ENCODE measurements at places on chromosomes 6 and 20. TPM values are rescaled to one million over a fixed set of nuclear protein-coding genes. Genes with fewer than 3 reads are reported as not detected.

IMPG1 gene
- total RNA-seq, result not detected

DNA sequence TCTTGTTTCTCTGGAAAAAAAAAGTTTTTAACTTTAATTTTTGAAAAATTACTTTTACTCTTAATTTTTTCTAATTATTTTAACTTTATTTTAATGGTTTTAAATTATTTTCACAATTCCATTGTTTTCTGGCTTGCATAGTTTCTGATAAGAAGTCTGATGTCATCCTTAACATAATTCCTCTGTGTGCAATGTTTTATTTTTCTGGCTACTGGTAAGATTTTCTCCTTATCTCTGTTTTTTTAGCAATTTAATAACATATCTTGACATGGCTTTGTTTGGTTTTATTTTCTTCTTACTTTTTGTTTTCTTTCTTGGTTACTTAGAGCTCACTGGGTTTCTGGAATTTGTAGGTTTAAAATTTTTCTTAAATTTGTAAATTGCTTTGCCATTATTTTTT lies 114.8 kb downstream of the TBXT start:
- no peak for DNase-seq
- peaks cover 12% of the 10 kb centered on the region for H3K4me1 ChIP-seq
- no peak overlapping the region for H3K27ac ChIP-seq

TMEM170B gene
- total RNA-seq, result 3.8 TPM

GRCh38 chr20:57498425-57499400 lies 26.2 kb downstream of the CTCFL start:
- no peak overlapping the region for H3K4me3 ChIP-seq
- H3K27me3 ChIP-seq, result peaks cover 7% of the 10 kb centered on the region
- DNase-seq, result no peak
- peaks cover 3% of the 10 kb centered on the region for H3K4me1 ChIP-seq

- H3K27me3 ChIP-seq, result no peaks in the 10 kb centered on the region
- H3K4me1 ChIP-seq, result peaks cover 32% of the 10 kb centered on the region
- H3K4me3 ChIP-seq, result peak overlapping the region; percentile 90
- peak; percentile 50 for DNase-seq
- peak overlapping the region; percentile 58 for H3K27ac ChIP-seq
These were observed 1.3 kb downstream of the PTK7 start for GRCh38 chr6:43077333-43077809.

GRCh38 chr6:170421921-170422320 lies 115.4 kb downstream of the FAM120B start:
- H3K4me1 ChIP-seq, result no peaks in the 10 kb centered on the region
- H3K4me3 ChIP-seq, result no peak overlapping the region
- no peaks in the 10 kb centered on the region for H3K36me3 ChIP-seq
- peaks cover 8% of the 10 kb centered on the region for H3K27me3 ChIP-seq
- peak; percentile 75 for DNase-seq

DNA sequence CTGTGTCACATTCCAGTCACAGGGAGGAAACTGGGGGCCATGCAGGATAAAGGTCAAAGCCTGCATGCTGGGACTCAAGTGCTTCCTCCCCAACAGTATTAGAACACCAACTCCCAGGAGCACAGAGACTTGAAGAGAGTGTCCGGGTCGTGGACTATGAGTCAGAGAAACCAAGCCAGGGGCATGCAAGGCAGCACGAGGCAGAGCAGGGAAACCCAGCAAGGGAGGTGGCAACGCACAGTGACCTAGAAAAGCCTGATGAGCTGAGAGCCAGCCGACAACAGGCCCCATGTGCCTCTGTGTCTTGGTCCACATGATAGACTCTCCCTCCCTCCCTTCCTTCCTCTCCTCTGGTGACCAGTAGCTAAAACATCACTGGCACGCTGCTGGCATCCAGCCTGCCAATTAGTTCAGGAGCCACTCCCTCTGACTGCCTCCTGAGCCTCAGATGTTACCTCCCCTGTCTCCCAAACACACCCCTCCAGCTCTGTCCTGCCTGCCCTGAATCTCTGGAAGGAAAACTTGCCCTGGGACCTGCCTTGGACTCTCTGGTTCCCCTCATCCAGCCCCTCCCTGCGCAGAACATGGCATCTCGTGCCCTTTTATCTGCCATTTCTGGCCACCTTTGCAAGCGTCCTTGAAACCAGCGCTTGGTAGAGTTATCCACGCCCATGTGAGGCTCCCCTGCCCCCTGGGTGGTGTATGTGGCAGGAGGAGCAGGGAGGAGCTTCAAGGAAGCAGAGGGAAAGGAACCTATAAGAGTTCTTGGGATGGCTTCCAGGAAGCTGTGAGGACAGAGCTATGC lies 16.2 kb upstream of the RNF39 start:
- H3K36me3 ChIP-seq, result no peaks in the 10 kb centered on the region
- peak; percentile 92 for DNase-seq
- H3K27me3 ChIP-seq, result peaks cover 12% of the 10 kb centered on the region
- no peak overlapping the region for H3K4me3 ChIP-seq
- H3K4me1 ChIP-seq, result peaks cover 21% of the 10 kb centered on the region

- no peaks in the 10 kb centered on the region for H3K4me1 ChIP-seq
- H3K36me3 ChIP-seq, result no peaks in the 10 kb centered on the region
- H3K27ac ChIP-seq, result no peak overlapping the region
- no peaks in the 10 kb centered on the region for H3K27me3 ChIP-seq
- no peak for DNase-seq
These were observed 128.5 kb downstream of the FLRT3 start for GRCh38 chr20:14208956-14209355.

DNA sequence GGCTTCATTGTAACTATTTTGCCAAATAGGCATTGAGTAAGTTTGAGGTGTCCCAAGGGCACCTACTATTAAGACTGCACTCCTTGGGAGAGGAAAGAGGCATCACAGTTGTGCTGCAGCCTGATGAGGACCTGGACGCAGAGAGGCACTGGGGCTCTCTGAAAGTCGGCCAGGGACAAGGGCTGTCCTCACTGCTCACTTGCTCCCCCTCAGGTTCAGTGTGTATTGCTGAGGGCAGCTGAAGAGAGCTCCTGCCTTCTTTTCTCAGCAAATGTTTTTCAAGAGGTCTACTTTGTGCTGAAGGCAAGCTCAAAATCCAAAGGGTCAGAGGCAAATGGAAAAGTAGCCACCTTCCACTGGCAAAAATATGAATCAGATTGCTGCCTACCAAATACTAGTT lies 331.8 kb downstream of the RIMS1 start:
- no peaks in the 10 kb centered on the region for H3K27me3 ChIP-seq
- H3K36me3 ChIP-seq, result no peaks in the 10 kb centered on the region
- no peak for DNase-seq

DNA sequence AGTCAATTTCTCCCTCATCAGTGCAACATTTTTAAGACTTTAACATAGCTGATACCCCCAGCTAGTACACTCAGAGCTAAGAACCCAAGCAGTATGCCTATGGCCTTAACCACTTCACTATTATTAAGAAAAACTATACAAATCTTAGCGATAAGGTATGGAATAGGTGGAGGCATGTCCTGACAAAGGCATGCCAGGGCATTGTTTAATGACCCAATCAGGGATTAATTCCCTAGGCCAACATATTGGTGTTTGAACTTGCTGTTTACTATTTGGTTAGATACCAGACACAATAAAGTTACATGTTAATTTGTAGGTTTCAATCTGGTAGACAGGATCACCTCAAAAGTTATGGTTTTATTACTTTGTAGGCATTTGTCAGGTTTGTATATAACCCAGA lies 93.1 kb downstream of the ARMC2 start:
- peaks cover 24% of the 10 kb centered on the region for H3K4me1 ChIP-seq
- DNase-seq, result no peak
- no peaks in the 10 kb centered on the region for H3K36me3 ChIP-seq
- no peak overlapping the region for H3K27ac ChIP-seq
- H3K27me3 ChIP-seq, result no peaks in the 10 kb centered on the region

- no peaks in the 10 kb centered on the region for H3K4me1 ChIP-seq
- H3K36me3 ChIP-seq, result no peaks in the 10 kb centered on the region
- DNase-seq, result peak; percentile 96
- H3K4me3 ChIP-seq, result no peak overlapping the region
- no peaks in the 10 kb centered on the region for H3K27me3 ChIP-seq
These were observed 65.2 kb downstream of the RIPOR3 start for GRCh38 chr20:50625986-50626677.

SLCO4A1 gene
- total RNA-seq, result under 0.01 TPM

GRCh38 chr6:83294676-83295075 lies 101.5 kb downstream of the RWDD2A start:
- no peaks in the 10 kb centered on the region for H3K36me3 ChIP-seq
- no peak overlapping the region for H3K27ac ChIP-seq
- no peaks in the 10 kb centered on the region for H3K4me1 ChIP-seq
- DNase-seq, result no peak
- H3K4me3 ChIP-seq, result no peak overlapping the region
- no peaks in the 10 kb centered on the region for H3K27me3 ChIP-seq

- no peak overlapping the region for H3K4me3 ChIP-seq
- H3K27ac ChIP-seq, result no peak overlapping the region
- peaks cover 16% of the 10 kb centered on the region for H3K27me3 ChIP-seq
These were observed 517.5 kb downstream of the PREX1 start for GRCh38 chr20:48310305-48310704.

APOBEC2 gene
- total RNA-seq, result not detected

WFDC12 gene
- not detected for total RNA-seq
